Hepatocyte (in vitro differentiated cells): ENCODE measurements at places on chromosomes 3 and 15.

GRCh38 chr15:35768949-35769348, 223.0 kb upstream of the DPH6 start:
- DNase-seq: no peak

DNA sequence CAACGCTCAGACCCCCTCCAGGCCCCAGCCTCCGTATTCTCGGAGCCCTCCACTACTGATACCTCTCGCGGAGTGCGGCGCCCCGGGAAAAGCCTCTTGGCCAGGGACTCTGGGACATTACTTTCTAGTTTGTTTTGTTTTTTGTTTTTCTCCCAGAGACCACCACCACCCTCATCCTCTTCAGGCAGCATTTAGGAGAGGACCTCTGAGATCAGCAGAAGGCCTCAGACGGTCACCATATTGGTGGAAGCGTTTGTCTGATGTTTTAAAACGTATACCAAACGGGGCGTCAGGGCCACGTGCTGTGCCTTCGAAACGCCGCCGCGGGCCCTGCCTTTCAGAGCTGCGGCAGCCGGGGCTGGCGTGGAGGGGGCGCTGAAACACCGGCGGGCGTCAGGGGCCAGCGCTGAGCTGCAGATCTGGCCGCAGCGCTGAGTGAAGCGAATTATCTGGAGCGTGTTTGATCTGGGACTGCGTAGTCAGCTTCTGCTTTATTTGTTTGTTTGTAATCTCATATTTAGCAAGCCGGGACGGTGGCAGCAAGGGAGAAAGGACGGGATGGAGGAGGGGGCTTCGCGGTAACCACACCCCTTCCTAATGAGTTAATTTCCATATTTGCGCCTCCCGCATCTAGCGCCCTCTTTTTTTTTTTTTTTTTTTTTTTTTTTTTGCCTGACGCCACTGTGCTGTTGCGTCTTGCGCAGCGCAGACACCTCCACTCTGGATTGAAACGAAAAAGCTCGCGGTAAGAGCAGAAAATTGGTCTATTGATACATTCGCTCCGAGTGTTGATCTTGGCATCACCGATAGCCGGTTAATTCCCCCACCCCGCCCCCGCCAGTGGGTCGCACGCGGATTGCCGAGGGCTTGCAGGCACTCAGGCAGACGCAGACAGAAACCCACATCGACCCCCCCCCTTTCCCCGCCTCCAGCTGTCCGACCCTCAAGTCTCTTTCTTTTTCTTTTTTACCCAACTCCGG, 14.9 kb downstream of the SOX2 start:
- DNase-seq: peak; percentile 48

DNA sequence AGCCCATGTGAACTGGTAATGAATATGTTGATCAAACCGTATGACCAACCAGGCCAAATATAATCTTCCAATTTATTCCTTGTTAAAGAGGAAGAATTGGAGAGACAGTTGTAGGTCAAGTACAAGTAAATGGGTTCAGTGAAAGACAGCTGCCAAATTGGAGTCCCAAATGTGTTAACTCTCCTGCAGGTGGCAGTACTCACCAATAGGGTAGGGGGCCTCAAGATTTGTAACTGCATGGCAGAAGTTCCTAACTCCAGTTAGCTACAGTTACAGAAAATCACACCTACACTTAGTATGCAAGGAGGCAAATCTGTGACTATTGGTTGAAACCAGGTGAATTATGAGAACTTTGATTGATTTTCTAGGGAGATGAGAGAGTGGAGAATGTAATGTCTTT, 278.0 kb downstream of the ZBBX start:
- DNase-seq: no peak

- no peak for DNase-seq
Measured at GRCh38 chr3:77040216-77040615, 317 bp downstream of the ROBO2 start.

DNA sequence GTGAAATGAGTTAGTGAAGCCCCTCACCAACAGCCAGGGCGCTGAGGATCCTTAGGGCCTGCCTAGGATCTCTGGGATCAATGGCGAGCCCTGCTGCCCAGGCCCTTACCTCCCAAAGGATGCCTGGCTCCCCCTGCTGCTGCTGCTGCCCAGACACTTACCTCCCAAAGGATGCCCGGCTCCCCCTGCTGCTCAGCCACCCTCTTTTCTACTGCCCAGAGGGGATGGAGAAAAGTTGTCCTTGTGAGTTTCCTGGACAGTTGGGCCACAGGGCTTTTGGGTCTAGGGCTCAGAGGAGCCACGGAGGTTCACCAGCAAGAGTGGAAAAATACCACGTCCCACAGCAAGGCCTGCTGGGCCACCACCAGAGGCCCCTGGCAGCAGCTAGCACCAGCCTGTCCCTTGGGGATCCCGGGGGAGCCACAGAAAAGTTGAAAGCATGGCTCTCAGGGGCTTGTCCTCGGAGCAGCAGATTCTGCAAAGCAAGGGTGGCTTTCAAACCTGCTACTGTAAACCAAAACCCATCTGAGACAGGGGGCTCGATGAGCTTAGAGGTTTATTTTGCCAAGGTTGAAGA, 59.4 kb downstream of the SLC6A6 start:
- DNase-seq: peak; percentile 72

- no peak for DNase-seq
Measured at GRCh38 chr3:141528800-141529199, 42.0 kb downstream of the RASA2 start.

- peak; percentile 89 for DNase-seq
Measured at GRCh38 chr3:53842436-53843194, 3.6 kb downstream of the CHDH start.

- no peak for DNase-seq
Measured at GRCh38 chr15:68408971-68409370, 23.0 kb downstream of the ITGA11 start.

GRCh38 chr15:95758851-95759250, 571.6 kb upstream of the NR2F2 start:
- no peak for DNase-seq
